ELF-1 (cell line): ENCODE measurements at places on chromosomes 13 and 19.

GRCh38 chr13:30851697-30852096 lies 54.4 kb upstream of the MEDAG start:
- DNase-seq, result no peak

DNA sequence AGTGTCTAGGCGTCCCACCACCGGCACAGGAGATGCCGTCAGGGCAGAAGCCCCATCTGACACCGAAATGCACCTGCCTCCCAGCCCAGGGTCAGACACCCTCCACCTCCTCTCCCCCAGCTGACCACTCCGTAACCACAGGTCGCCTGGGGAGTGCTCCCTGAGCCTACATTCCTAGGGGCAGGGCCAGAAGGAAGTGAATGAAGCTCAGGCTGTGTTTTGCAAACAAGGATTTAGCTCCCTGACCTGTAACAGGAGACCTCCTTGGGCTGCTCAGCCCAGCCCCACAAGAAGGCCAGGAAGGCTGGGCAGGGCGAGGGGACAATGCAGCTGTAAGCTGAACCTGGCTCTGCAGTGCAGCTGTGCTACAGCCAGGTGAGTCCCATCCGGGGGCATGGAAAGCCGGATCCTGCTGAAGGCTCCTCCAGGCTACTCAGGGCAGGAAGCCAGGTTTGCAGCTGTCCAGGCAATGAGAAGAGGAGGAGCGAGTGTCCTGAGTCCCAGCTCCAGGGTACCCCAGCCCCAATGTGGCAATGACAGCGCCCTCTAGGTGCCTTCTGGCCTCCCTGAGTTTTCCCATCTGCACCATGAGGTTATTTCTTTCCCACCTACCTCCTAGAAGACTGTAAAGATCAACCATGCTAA lies 42.1 kb downstream of the RHPN2 start:
- DNase-seq, result peak; percentile 92

GRCh38 chr19:19304186-19304965 lies 15.9 kb downstream of the SUGP1 start:
- no peak for DNase-seq

DNA sequence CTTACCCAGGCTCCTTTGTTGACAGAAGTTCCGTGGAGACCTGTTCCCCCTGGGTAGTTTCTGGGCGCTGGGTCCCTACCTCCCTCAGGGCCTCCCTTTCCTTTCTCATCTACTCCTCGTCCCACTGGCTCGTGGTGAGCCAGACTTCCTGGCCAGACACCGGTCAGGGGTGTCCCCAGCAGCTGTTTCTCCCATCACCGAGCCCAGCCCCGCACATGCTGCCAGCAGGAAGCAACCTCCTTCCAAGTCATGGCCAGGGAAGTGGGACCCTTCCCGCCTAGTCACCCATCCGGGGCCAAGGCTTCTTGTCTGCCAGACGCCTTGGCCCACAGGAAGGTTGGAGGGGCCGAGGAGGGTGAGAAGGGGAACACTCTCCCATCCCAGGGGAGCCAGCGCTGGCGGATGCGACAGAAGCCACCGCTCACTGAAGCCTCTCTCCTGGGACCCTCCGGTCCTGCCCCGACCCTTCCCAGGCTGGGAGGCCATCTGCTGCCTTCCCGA lies 5.7 kb downstream of the PAK4 start:
- peak; percentile 68 for DNase-seq

DNA sequence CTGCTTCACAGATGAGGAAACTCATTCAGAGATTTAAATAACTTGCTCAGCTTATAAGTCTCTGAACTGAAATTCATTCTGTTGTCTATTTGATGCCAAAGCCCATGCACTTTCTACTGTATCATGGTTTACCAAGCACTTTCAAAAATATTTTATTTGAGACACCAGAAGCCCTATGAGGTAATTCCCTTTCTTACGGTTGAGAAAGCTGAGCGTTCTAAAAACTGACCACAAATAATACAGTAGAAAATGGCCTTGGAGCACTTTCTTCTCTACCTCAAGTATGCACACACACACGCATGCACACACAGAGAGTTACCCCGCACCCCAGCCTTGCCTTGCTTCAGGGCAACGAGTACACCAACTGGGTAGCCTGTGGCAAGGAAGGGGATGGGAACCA lies 228.5 kb downstream of the RFC3 start:
- DNase-seq, result no peak

GRCh38 chr13:43924549-43925245 lies 45.0 kb downstream of the LACC1 start:
- DNase-seq, result no peak

GRCh38 chr19:55858969-55859368 lies 22.6 kb downstream of the NLRP4 start:
- no peak for DNase-seq

DNA sequence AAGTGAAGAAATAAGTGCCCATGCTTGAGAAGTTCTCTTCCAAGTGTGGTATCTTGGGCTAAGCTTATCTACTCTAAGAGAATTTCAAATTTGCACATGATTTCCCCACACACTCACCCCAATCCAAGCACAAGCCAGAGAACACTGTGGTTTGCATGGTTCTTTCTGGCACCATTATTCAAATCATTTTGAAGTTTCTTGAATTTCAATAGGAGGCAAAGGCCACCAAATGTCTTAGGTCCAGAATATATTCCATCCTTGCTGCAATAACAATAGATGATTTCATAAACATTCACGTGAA lies 359.7 kb downstream of the IRS2 start:
- DNase-seq, result no peak

DNA sequence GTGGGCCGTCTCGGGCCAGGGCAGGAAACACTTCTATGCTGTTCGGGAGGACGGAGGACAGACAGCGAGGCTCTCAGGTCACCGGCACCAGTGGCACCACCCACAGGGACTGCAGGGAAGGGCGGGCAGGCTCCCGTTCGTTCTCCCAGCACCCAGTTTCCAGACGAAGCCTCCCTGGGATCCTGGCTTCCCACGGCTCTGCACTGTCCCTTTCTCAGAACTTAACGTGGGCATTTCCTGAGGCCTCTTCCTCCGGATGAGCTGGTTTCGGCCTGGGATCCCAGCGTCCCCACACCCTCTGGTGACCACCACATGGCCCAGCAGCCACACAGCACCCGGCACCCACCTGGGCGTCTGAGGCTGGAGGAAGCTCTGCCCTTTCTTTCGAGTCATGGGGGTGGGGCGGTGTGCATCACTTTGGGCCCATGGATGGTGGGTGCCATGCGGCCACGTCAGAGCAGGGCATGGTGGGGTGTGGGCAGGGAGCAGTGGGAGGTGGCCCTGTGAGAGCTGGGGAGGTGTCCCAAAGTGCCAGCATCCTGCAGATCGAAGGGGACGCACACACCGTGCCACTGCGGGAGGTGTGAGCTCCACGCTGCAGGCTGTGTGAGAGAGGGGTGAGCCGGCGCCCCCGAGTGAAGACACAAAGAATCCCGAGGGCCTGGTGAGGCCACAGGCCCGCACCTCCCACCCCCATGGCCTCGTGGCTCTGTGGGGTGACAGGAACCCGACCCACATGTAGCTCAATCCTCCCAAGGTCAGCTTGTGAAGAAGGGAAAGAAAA lies 38.7 kb upstream of the GRTP1 start:
- no peak for DNase-seq

GRCh38 chr13:60435762-60436374 lies 38.8 kb downstream of the TDRD3 start:
- no peak for DNase-seq

DNA sequence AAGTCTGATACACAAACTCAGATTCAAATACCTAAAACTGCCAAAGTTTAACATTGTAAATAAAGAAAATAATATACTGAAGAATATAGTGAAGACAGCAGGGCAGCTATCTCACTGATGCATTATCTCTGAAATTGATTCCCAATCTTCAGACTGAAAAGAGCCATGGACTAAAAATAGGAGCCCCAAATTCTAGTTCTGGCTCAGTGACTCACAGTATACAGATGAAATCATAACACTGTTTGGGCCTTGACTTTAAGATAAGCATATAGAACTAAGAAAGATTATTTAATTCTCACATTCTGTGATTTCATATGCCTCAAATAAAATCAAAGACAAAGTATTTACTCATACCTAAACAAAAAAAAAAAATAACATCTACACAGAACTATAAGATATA lies 53.9 kb downstream of the RBM26 start:
- no peak for DNase-seq

DNA sequence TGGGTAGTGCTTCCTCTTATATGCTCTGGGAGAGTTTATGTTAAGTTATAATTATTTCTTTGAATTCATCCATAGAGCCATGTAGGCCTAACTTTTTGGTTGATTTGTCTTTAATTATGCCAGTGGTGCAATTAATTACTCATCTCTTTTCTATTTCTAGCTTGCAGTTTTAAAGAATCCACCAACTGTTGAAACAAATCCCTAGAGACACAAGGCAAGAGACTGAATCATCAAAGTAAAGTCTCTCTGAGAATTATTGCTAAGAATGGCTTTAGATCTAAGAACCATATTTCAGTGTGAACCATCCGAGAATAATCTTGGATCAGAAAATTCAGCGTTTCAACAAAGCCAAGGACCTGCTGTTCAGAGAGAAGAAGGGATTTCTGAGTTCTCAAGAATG lies 5.9 kb upstream of the ZNF551 start:
- DNase-seq, result no peak
